ENCODE measurements at places on chromosomes 1 and 21. TPM values are rescaled to one million over a fixed set of nuclear protein-coding genes. Genes with fewer than 3 reads are reported as not detected.

TFAP2E gene
- 9.0 TPM for total RNA-seq

FCRL4 gene
- total RNA-seq: not detected

ATAD3B gene
- 18.5 TPM for total RNA-seq

ANGPTL3 gene
- not detected for total RNA-seq

SELENBP1 gene
- total RNA-seq: 58.4 TPM

MYBPH gene
- not detected for total RNA-seq

GRCh38 chr1:96049759-96050409 is 671.7 kb upstream of the PTBP2 start:
- no peak for DNase-seq
- H3K36me3 ChIP-seq: no peaks in the 10 kb centered on the region
- no peak overlapping the region for H3K4me3 ChIP-seq
- no peak overlapping the region for H3K27ac ChIP-seq

DNA sequence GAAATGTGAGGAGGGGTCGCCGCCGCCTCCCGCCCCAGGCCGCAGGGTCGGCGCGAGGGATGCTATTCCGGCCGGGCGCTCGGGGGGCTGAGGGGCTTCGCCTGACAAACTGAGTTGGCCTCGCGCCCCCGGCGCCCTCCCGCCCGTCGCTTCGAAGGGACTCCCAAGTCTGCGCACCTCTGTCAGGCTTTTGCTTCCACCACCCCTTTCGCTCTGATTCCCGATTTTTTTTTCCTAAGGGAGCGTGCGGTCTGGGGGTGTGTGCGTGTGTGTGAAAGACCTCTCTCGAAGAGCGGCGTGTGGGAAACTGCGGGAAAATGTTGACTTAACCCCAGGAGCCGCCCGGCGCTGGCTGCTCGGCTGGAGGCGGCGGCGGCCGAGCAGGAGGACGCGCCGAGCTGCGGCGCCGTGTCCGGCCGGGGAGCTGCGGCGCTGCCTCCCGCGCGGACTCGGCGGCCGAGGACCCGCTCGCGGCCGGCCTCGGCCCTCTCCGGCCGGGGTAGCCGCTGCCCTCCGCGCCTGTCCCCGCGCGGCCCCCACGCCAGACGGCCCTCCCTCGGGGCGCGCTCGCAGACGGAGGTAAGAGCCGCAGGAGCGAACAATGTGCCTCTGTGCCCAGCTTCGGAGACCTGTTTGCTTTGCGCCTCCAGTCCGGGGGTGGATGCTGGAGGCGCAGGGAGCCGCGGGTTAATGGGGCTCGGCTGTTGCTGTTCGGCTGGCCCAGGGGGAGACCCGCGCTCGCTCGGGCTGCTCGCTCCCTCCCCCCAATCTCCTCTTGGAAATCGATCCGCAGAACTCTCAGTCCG is 1.1 kb downstream of the ADGRL2 start:
- H3K27ac ChIP-seq: peak overlapping the region; percentile 93
- peaks cover 30% of the 10 kb centered on the region for H3K27me3 ChIP-seq
- peak; percentile 66 for DNase-seq
- H3K4me1 ChIP-seq: peaks cover 27% of the 10 kb centered on the region
- H3K36me3 ChIP-seq: no peaks in the 10 kb centered on the region

GRCh38 chr21:31107176-31107785 is 69.0 kb upstream of the KRTAP19-8 start:
- no peak for DNase-seq
- no peak overlapping the region for H3K27ac ChIP-seq
- no peak overlapping the region for H3K4me3 ChIP-seq
- H3K4me1 ChIP-seq: no peaks in the 10 kb centered on the region
- no peaks in the 10 kb centered on the region for H3K36me3 ChIP-seq

GRCh38 chr1:117675907-117676430 is 70.1 kb downstream of the TENT5C start:
- no peak overlapping the region for H3K4me3 ChIP-seq
- no peaks in the 10 kb centered on the region for H3K36me3 ChIP-seq
- H3K4me1 ChIP-seq: peaks cover 14% of the 10 kb centered on the region
- DNase-seq: no peak
- H3K27me3 ChIP-seq: no peaks in the 10 kb centered on the region

DNA sequence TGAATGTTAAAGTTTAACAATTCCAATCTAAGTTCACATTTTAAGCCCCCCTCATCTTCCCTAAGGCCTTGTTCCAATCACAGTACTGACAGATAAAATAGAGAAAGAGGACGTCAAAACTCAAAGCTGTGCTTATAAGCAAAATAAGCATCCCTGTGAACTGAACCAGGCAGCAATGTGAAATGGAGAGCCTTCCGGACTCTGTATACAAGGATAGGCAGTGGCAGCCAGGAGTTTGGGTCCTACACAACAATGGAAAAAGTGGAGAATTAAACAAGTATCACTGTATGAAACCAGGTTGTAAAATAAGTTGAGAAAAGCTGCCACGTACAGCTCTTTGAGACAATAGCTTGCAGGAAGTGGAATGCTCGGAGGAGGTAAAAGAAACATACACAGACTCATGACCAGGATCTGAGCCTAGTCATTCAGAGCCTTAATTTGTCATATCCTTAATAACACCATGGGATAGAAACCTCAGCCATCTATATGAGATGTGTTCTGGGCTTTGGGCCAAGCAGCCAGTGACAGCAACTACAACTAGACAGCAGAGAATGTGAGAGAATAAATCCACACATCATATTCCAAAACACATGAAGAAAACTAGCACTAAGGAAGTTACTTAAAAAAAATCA is 55.2 kb upstream of the PALMD start:
- H3K27ac ChIP-seq: peak overlapping the region; percentile 58
- H3K27me3 ChIP-seq: no peaks in the 10 kb centered on the region
- no peak for DNase-seq
- H3K4me3 ChIP-seq: no peak overlapping the region

DNA sequence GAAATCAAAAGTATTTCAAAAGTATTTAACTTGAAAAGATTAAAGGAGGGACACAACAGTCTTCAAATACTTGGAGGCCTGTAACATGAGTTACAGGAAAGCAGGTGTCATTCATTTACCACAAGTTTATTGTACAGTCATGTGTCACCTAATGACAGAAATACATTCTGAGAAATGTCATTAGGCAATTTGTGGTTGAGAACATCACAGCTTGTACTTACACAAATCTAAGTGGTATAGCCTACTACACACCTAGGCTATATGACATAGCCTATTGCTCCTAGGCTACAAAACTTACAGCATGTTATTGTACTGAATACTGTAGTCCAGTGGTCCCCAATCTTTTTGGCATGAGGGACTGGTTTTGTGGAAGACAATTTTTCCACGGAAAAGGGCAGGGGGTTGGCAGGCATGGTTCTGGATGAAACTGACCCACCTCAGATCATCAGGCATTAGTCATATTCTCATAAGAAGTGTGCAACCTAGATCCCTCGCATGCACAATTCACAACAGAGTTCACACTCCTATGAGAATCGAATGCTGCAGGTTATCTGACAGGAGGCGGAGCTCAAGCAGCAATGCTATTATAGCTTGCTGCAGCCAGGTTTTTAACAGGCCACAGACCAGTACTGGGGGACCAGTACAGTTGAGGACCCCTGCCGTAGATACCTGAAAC is 25.0 kb upstream of the PHTF1 start:
- DNase-seq: no peak
- no peaks in the 10 kb centered on the region for H3K36me3 ChIP-seq
- H3K27ac ChIP-seq: peak overlapping the region; percentile 27
- H3K4me1 ChIP-seq: peaks cover 30% of the 10 kb centered on the region
- no peaks in the 10 kb centered on the region for H3K27me3 ChIP-seq

DNA sequence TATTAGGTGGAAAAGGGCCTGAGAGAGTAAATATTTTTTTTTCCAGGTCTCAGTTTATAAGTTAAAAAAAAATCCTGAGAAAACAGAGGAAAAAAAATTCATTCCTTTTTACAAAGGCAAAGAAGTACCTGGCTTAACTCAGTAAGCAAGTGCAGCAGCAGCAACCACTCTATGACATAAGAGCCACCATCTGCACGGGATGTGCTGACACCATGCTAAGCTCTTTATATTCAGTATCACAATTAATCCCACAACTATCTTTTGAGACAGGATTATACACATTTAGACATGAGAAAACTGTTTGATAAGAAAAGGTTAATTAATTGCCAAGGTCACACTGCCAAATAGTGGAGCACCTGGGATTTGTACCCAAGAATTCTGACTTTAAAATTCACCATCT is 13.4 kb upstream of the DPT start:
- no peaks in the 10 kb centered on the region for H3K27me3 ChIP-seq
- H3K36me3 ChIP-seq: no peaks in the 10 kb centered on the region

- peaks cover 25% of the 10 kb centered on the region for H3K27me3 ChIP-seq
- H3K36me3 ChIP-seq: no peaks in the 10 kb centered on the region
- no peaks in the 10 kb centered on the region for H3K4me1 ChIP-seq
- DNase-seq: no peak
- H3K4me3 ChIP-seq: no peak overlapping the region
These were observed 152.4 kb upstream of the HMGB4 start for GRCh38 chr1:33711511-33711910.

DNA sequence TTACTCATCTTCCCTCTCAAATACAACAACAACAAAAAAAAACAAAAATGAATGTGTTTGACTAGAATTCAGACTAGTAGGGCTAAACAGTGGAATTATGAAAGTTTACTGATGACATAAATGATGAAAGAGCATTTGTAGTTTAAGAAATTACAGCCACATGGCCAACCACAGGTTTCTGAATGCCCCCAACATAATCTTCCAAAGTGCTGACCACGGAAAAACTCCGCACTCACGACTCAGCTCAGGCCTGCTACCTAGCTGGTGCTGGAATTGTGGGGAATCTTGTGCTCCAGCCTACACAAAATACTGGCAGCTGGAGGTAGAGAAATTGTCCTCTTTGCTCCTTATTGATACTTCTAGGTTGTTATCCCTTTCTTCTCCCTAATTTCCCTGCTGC is 23.6 kb upstream of the TBX15 start:
- H3K27me3 ChIP-seq: peaks cover 25% of the 10 kb centered on the region
- no peaks in the 10 kb centered on the region for H3K36me3 ChIP-seq
- no peak overlapping the region for H3K27ac ChIP-seq
- H3K4me1 ChIP-seq: peaks cover 28% of the 10 kb centered on the region
- no peak for DNase-seq

- H3K27me3 ChIP-seq: peaks cover 30% of the 10 kb centered on the region
- no peak overlapping the region for H3K4me3 ChIP-seq
- peaks cover 23% of the 10 kb centered on the region for H3K4me1 ChIP-seq
- DNase-seq: no peak
These were observed 1.2 kb downstream of the C1QTNF12 start for GRCh38 chr1:1245178-1245816.

GRCh38 chr1:208069908-208070307 is 159.0 kb upstream of the CD34 start:
- no peak overlapping the region for H3K27ac ChIP-seq
- H3K27me3 ChIP-seq: no peaks in the 10 kb centered on the region
- peaks cover 11% of the 10 kb centered on the region for H3K4me1 ChIP-seq
- DNase-seq: no peak
- no peak overlapping the region for H3K4me3 ChIP-seq

- H3K4me1 ChIP-seq: no peaks in the 10 kb centered on the region
- DNase-seq: no peak
- H3K27ac ChIP-seq: no peak overlapping the region
- H3K27me3 ChIP-seq: no peaks in the 10 kb centered on the region
These were observed 22.9 kb upstream of the DIP2A start for GRCh38 chr21:46435786-46436227.

DNA sequence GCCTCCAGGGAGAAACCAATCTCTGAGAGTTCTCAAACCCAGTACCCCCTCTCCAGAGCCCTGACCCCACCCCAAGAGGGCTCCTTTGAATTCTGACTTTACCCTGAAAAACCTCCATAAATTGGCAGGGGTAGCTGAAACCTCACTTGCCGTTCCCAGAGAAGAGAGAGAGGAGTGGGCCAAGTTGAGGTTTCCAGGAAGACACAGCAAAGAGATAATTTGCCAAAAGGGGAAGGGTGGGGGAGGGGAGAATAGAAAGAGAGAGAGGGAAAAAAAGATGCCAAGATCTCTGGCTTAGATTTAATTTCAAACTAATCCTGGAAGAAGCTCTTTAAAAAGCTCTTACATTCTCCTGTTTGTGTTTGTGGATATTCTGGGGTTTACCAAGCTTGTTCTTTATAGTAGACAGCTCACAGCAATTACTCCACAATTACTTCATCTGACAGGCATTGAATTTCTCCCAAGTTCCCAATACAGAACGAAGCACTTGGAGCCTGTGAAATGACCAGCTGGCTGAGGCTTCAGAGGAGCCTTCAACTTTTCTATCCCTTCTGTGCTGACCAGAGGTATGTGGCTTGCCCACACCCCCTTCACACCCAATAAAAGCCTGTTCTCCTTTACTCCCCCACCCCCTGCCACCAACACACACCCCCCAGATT is 1.1 kb upstream of the GRHL3 start:
- H3K27me3 ChIP-seq: no peaks in the 10 kb centered on the region
- peaks cover 63% of the 10 kb centered on the region for H3K4me1 ChIP-seq
- peak overlapping the region; percentile 23 for H3K27ac ChIP-seq
- H3K36me3 ChIP-seq: no peaks in the 10 kb centered on the region
- DNase-seq: no peak

GRCh38 chr21:31781737-31782136 is 49.8 kb upstream of the SCAF4 start:
- H3K4me1 ChIP-seq: peaks cover 9% of the 10 kb centered on the region
- no peaks in the 10 kb centered on the region for H3K27me3 ChIP-seq
- H3K4me3 ChIP-seq: no peak overlapping the region
- DNase-seq: no peak
- no peaks in the 10 kb centered on the region for H3K36me3 ChIP-seq

All from suprapubic skin (tissue), 4 donors.